ENCODE measurements at places on chromosomes 3 and 15.

DNA sequence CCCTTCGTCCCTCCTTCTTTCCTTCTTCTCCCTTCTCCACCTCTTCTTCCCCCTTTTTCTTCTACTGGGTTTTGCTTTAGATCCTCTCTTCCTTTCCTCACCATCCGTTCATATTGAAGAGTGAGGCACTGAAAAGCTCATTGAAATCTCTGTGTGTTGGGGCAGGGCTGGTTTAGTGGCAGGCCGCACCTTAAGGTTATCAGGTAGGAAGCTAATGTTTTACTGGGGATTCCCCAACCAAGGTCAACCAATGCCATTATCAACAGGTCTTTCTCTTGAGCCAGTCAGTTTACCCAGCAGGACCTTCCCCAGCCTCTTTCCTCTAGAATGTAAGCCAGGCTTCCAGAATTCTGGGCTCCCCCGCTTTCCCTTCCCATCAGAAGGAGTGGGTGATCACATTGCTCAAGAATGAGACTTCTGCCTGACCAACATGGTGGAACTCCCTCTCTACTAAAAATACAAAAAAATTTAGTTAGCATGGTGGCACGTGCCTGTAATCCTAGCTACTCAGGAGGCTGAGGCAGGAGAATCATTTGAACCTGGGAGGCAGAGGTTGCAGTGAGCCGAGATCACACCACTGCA lies 11.5 kb upstream of the VPS8 start:
- DNase-seq, result no peak

DNA sequence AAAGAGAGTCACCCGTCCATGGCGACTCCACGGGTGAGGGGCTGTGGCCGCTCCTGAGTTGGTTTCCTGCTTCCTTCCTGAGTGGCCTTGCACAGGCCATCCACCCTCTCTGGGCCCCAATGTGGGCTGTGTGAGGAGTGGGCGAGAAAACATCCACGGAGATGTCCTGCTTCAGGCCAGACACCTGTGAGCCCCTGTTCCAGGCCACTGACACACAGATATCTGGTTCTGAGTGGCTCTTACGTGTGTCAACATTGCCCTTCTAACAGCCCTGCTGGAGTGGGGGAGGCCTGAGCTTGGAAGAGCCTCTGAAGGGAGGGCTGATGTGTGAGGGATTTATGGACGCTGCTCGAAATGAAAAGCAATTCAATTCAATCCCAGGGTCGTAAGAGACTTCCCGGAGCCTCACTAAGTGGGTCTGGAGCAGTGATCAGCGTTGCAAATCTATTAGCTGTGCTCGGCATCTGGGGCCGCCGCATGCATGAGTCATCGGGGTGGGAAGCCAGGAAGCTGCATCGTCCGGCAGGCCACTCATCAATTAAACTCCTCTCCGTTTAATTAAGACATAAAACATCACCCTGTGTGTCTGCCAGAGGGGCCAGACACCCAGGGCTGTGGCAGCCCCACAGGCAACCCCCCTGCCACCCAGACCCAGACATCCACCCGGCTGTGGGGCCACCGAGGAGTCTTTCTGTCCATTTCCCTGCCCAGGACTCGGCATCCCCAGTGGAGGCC lies 20.0 kb upstream of the PRR23E start:
- no peak for DNase-seq

DNA sequence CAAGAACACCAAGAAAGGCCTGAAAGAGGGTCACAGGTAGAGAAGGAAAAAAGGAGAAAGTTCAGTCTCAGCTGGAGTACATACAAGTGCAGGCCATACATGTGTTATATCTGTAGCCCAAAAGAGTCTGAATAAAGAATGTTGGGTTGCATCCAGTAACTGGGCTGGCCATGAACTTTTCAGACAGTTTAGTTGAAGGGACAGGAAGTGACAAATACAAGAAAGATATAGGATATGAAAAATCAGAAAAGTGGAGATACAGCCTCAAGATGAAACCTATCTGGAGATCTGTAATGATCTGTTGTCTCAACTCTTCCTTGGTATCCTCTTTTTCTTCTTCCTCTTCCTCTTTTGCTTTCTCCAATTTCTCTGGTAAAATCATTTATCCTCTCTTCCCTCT lies 671.7 kb downstream of the MECOM start:
- no peak for DNase-seq

GRCh38 chr3:73576999-73577461 lies 47.7 kb downstream of the PDZRN3 start:
- no peak for DNase-seq

DNA sequence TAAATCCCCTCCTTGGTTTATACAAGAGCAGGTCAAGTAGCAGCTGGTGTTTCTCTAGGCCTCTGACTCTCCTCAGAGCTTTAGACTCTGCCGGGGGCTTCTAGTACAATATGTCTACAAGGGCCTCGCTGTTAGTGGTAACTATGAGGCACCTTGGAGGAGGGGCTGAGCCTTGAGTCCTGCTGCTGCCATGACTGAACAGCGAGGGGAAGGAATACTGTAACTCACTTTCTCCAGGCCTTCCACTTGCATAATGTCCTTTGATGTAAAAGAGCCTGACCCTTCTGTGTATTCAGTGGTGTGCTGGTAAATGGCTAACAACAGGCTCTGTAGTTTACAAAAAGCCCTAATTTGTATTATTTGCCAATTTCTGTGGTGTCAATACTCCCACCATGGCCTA lies 27.8 kb downstream of the DRD3 start:
- no peak for DNase-seq
